IPS DF 6.9 (cell line): ENCODE measurements at places on chromosomes 3 and 15.

GRCh38 chr3:147651107-147651778 is 242.1 kb downstream of the ZIC1 start:
- no peak for DNase-seq

GRCh38 chr15:25959100-25959499 is 96.0 kb upstream of the ATP10A start:
- DNase-seq: no peak

- DNase-seq: no peak
These were observed 90.6 kb upstream of the UMPS start for GRCh38 chr3:124639406-124640237.

GRCh38 chr3:4845882-4846281 is 133.4 kb upstream of the BHLHE40 start:
- no peak for DNase-seq

DNA sequence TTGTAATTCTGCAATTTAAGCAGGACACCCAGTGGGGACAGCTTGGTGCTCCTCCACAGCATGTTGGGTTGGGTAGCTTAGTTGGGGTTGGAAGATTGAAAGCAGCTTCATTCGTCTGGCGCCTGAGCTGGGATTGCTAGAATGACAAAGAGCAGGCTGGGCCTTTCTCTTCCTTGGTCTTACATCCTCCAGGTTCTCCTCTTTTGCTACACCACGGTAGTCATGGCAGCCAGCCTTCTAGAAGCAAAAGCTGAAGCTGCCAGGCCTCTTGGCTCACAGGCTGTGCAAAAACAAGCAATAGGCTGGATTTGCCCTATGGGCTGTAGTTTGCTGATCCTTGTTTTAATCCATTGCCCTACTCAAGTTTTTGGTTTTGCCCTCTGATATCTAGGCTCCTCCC is 3.2 kb upstream of the ANXA2 start:
- DNase-seq: no peak

DNA sequence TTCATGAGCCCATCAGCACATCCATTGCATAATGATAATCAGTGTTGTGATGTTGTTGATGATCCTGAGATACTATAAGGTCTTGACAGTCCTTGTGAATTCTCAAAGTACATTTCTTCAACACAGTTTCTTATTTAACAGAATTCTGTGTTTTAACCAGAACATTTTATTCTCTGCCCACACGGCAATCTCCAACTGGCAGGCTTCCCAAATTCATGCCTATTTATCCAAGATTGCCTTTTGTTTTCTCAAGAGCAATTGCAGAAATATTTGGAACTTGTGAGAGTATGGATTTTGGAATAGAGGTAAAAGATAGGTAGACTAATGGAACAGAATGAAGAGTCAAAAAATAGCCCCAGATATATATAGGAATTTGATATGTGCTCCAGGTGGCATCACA is 116.0 kb downstream of the UACA start:
- no peak for DNase-seq

DNA sequence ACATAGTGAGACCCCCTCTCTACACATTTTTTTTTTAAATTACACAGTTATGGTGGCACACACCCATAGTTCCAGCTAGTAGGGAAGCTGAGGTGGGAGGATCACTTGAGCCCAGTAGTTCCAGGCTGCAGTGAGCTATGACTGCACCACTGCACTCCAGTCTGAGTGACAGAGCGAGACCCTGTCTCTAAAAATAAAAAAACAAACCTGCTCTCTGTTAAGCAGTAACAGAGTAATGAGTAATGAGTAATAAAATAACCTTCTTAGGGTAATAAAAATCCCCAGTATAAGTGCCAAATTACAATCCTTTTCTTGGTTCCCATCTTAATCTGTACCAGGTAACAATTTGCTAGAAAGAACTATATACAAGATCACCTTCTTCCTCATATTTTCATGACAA is 65.9 kb upstream of the PLXND1 start:
- DNase-seq: no peak

DNA sequence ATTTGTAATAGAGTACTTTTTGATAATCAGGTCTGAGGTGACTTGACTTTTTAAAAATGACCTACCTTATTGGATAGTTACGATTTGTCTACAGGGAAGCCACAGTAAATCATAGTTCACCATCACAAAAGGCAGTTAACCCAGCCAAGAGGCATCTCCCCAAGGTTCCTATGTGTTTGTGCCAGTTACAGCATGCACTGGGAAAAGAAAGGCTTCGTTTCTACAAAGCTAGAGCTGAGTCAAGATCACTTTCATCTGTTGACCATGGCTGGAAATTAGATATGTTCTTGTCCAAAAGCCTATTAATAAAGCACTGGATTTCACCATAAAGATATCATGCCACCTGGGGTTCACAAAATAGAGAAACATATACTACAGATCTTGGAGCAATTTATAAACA is 139.9 kb downstream of the GREM1 start:
- DNase-seq: no peak

GRCh38 chr15:36782681-36783080 is 203.3 kb downstream of the CDIN1 start:
- no peak for DNase-seq

DNA sequence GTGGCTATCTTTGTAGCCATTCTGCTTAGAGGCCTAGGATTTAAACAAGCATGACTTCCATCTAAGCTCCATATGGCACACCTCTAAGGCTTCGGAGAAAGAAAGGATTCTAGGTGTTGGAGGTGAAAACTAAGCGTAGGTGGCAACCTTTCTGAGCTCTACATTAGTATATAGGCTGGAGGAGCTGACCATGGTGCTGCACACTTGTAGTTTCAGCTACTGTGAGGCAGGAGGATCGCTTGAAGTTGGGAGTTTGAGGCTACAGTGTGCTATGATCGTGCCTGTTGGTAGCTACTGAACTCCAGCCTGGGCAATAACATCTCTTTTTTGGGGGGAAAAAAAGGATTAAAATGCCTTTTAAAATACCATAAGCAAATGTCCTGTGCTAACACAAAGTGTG is 7.4 kb downstream of the EAF1 start:
- DNase-seq: no peak

GRCh38 chr3:125401402-125401801 is 26.3 kb upstream of the ZNF148 start:
- DNase-seq: no peak

DNA sequence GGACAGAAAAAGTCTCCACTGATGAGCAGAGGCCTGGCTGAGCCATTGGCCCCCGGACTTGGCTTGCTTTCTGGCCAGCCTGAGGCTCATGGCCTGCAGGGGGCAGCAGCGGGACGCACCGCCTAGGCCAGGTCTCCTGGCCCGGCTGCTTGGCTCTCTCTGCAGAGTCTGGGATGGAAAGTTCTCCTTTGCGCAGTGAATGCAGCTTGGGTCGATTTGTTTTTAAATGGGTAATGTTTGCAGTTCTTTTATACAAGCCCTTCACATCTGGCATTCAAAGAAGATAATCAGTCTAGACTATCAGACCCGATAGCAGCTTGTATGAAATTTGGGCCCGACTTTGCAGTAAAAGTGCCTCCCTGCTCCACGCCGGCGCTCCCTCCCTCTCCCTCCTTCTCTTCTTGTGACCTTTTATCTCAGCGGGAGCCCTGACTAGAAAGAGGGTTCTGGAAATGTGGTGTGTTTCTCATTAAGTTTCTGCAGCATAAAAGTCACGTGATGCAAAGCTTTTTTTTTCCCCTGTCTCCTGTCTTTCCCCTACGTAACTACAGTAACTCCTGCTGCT is 59.9 kb downstream of the ZNF621 start:
- DNase-seq: peak; percentile 71

GRCh38 chr3:72448375-72448823 is 399.8 kb downstream of the SHQ1 start:
- no peak for DNase-seq

DNA sequence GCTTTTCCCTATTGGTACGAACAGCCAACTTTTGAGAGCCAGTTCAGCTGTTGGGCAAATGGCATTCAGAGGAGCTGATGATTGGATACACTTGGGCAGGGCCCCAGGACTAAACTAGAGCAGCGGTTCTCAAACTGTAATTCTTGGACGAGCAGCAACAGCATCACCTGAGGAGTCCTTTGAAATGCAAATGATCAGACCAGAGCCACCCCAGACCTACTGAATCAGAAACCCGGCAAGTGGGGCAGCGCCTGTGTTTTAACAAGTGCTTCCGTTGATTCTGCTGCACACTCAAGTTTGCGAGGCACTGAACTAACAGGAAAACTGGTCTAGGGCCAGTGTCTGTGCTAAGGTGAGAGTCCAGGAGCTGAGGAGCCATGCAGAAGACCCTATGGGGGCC is 239.7 kb downstream of the UACA start:
- no peak for DNase-seq

DNA sequence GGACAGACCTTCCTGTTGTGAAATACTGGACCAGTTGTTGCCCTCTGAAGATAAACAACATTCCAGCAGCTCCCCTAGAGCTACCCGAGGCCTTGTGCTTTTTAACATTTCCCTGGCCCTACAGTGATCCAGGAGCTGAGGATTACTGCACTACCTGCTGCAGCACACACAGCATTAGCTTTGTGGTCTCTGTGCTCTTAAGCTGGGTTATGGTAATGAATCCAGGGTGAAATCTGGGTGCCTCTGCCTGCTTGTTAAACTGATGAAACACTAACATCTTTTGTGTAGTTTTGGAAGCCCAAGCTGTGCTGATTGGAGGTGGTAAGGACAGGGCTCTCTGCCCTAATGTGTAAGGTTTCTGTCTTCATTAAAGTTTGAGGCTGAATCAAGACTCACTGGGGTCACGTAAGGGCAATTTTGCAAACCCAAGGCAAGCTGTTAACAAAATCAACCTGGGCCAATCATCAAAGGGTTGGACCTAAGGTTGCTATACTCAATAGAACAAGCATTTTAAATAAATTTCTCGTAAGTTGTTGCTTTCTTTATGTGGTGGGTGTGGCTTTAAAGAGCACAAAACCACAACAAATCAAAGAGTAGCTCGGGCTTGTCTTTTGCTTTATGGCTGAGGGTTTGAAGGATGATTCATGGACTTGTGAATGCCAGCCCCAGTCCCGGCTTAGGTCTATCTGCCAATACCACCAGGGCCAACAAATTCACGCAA is 183.9 kb downstream of the TPRG1 start:
- DNase-seq: no peak

GRCh38 chr3:42960786-42961185 is 18.3 kb upstream of the GASK1A start:
- DNase-seq: no peak

DNA sequence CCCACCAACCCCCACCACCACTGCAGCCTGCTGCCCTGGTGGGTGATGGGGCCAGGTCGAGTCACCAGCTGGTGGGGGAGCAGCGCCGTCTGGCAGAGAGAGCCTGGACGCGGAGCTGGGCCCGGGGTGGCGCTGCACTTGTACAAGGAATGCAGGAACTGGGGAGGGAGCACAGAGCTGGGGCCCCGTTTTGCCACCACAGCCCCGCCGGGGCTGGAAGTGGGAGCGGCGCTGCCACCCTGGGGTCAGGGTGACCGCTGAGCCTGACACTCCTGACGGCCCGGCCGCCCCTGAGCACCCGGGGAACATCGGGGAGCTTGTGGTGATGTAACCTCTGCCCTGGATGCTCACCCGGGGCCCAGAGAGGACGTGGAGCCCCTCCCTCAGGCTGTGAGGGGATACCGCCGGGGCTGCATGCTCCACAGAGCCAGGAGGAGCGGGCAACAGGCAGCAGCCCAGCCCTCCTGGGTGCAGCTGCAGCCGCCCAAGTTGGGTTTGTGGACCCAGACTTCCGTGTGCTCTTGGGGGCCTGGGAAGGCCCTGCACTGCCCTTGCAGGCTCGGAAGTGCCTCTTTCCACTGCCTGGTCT is 32.6 kb upstream of the IREB2 start:
- DNase-seq: no peak

- DNase-seq: no peak
These were observed 24.3 kb downstream of the LRRC28 start for GRCh38 chr15:99275525-99276128.

DNA sequence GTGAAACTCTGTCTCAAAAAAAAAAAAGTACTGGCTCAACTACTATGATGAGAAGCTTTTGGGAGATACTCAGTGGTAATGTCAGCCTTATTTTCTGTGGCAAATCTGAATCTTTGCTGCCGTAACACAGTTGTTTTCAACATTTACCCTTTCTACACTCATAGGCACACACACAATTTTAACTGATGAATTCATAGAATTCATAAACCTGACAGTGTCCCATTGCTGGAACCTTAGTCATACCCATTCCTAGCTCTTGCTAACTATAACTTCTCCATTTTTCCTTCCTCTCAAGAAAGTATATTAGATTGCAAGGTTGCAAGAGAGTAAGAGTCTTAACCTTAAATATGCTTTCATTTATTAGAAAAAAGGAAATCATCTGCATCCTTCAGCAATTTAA is 496.6 kb downstream of the FHIT start:
- no peak for DNase-seq

DNA sequence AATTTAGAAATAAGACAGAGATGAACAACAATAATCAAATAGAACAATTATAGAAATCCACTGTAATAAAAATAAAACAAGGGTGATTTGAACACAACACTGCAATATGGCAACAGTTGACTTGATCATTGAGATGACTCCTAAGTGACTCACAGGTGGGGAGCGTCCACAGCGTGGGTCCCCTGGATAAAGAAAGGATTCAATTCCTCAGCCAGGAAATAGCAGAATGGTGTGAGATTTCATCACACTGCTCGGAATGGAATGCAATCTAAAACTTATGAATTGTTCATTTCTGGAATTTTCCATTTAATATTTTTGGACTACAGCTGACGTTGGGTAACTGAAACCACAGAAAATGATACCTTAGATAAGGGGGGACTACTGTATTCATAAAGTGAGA is 82.0 kb downstream of the CNTN3 start:
- DNase-seq: no peak

DNA sequence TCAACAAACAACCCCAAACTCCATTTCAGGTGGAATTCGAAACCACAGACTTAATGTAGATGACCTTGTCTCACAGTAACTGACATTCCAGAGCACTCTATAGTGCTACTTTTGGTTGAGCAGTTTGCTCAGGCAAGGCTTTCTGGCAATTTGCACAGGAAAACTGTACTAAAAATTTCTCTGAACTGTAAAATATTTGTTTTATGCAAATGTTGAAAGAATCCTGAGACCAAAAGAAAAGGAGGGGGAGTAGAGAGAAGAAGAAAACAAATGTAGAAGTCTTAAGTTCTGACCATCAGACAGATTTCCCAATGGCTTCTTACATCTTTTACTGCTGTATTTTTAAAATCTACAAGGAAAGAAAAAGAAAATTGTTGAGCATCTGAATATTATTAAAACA is 53.5 kb downstream of the DTWD1 start:
- no peak for DNase-seq

DNA sequence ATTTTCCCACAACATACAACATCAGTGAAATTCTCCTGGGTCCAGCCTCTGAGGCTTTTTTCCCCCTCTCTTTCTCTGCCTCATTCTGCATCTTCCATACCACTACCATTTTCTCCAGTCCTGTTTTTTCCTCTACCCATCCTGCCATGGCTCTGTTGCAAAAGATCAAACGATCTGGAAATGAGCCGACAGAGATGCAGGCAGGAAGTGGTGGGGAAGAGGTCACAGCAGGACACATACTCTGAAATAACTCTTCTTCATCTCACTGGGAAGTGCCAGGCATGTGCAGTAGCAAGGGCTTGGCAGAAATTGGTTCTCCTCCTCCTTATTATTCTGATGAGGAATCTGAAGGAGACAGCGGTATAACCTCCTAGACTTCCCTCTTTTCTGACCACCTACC is 114.3 kb downstream of the CORO2B start:
- no peak for DNase-seq
